ENCODE measurements at places on chromosomes 11 and 22. TPM values are rescaled to one million over a fixed set of nuclear protein-coding genes. Genes with fewer than 3 reads are reported as not detected.

Gene SVIP
- 34.2 TPM for total RNA-seq

DNA sequence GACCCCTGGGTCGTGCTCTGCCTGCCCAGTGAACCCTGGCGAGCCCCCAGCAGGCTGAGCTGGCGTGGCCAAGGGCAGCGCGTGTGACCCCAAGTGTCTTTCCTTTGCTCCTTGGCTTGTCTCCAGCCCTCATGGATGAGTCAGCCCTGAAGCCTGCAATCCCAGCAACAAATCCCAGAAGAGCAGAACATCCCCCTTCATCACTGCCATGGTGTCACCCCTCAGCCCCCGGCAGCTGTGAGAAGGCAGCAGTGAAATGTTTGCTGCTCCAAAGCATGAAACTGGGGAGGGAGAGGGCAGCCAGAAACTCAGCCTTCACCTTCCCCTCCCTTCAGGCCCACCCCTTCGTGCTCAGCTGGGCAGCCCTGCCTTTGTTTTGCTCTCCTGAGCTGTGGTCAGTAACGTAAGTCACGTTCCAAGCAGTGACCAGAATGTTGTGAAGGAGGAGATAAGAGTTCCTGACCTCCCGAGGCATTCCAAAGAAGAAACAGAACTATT, 29.8 kb downstream of the ADAMTS15 start:
- peaks cover 28% of the 10 kb centered on the region for H3K4me1 ChIP-seq
- no peaks in the 10 kb centered on the region for H3K27me3 ChIP-seq
- peak; percentile 72 for DNase-seq

Gene USP35
- 12.8 TPM for total RNA-seq

GRCh38 chr22:50170453-50171318, at the start of gene PANX2:
Gene PANX2 (plus strand): TSS chr22:50170731. CDS start chr22:50170731, 0 bp downstream.
- H3K27me3 ChIP-seq = no peaks in the 10 kb centered on the region
- no peaks in the 10 kb centered on the region for H3K36me3 ChIP-seq
- H3K27ac ChIP-seq = no peak within 1 kb of the TSS
- peak within 1 kb of the TSS; percentile 86 for H3K4me3 ChIP-seq

GRCh38 chr11:108870373-108871020, 205.6 kb downstream of the DDX10 start:
- no peak overlapping the region for H3K4me3 ChIP-seq
- no peak overlapping the region for H3K27ac ChIP-seq
- no peaks in the 10 kb centered on the region for H3K4me1 ChIP-seq
- no peaks in the 10 kb centered on the region for H3K27me3 ChIP-seq
- no peaks in the 10 kb centered on the region for H3K36me3 ChIP-seq

- H3K4me1 ChIP-seq = no peaks in the 10 kb centered on the region
- H3K27me3 ChIP-seq = no peaks in the 10 kb centered on the region
- DNase-seq = no peak
- peaks cover 24% of the 10 kb centered on the region for H3K36me3 ChIP-seq
- H3K4me3 ChIP-seq = no peak overlapping the region
Measured at GRCh38 chr11:74932169-74932568, 16.7 kb downstream of the XRRA1 start.

- no peaks in the 10 kb centered on the region for H3K27me3 ChIP-seq
- no peaks in the 10 kb centered on the region for H3K36me3 ChIP-seq
- H3K4me3 ChIP-seq = no peak overlapping the region
Measured at GRCh38 chr11:76872959-76873827, 12.5 kb downstream of the ACER3 start.

Gene SLCO2B1
- total RNA-seq = 1.3 TPM

Gene CDC45
- total RNA-seq = 27.5 TPM

Gene TSSK2
- total RNA-seq = not detected

All from PC-9 (cell line).